ENCODE measurements at places on chromosomes 7 and 10. TPM values are rescaled to one million over a fixed set of nuclear protein-coding genes. Genes with fewer than 3 reads are reported as not detected.

The ADRB1 gene
- total RNA-seq, result 2.3 TPM

The ZKSCAN5 gene
- total RNA-seq, result 13.2 TPM

The TAS2R4 gene
- 0.49 TPM for total RNA-seq

DNA sequence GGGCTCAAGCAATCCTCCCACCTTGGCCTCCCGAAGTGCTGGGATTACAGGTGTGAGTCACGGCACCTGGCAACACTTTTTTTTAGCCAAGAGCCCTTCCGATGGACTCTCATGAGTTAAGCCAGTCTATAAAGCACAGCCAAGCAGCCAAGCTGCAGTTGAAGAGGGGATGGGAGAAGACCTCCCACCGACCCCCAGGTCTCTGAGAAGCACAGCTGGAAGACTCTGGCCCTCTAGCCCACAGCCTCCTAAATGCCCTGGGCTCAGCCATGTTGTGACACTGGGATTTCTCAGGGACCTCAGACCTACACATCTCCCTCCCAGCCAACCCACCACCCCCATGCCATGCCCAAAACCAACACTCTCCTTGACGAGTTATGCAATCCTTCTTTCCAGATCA lies 31.1 kb downstream of the CALML3 start:
- no peak for DNase-seq

- no peak for DNase-seq
Observed at GRCh38 chr10:92761571-92761970, 71.8 kb downstream of the HHEX start.
